ENCODE measurements at places on chromosomes 13 and 19.

DNA sequence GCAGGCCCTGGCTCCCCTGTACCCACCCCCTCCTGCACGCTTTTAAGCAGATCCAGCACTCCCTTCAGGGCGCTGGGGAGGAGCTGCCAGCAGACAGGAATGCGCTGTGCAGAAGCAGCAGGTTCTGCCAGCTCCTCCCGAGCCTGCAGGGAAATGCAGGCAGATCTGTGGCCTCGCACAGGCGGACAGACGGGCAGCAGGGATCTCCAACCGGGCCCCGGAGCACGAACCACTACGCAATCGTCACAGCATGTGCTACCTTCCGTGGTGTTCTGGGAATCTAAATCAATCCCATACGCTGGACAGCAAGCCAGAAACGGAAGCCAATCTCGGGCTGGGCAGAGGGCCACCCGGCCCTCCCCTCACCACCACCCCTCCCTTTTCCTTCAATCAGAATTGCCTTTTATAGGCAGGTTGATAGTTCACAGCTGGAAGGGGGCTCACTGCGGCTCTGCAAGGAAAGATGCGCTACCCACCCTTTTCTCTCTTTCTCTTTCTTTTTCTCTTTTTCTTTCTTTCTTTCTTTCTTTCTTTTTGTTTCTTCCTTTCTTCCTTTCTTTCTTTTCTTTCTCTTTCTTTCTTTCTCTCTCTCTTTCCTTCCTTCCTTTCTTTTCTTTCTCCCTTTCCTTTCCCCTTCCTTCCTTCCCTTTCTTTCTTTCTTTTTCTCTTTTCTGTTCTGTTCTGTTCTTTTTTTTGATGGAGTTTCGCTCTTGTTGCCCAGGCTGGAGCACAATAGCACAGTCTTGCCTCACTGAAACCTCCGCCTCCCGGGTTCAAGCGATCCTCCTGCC is 99.9 kb downstream of the GNG7 start:
- no peak for DNase-seq

- DNase-seq = no peak
These were observed 6.6 kb upstream of the RFX2 start for GRCh38 chr19:6116749-6117430.

DNA sequence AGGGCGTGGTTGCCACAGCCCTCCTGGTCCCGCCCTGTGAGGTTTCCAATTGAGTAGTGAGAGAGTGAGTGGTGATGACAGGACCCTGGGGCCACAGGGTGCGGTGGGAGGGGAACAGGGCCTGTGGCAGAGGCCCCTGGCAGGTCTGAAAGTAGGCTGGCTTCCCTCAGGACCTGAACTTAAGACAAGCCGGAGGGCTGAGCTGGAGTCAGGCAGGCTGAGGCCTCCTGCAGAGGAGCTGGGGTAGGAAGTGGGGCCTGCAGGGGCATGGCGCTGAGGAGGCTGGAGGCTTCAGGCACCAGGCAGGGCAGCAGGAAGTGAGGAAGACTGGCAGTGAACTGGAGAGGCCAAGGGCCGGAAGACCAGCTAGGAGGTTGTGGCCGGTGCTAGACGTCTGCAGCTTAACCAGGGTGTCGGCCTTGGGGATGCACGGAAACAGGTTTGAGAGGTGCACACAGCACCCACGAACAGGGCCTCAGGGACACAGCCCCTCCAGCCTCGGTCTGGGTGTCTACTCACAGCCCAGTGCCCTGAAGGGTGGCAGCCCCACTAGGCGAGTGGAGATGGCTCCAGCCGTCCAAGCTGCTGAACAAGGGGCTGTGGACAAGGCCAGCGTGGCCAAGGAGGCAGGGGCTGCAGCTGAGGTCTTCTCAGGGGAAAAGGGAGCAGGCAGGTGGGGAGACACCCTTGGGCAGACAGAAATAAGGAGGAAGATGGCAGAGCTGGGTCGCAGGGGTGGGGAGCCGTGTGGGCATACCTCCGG is 17.8 kb downstream of the POP4 start:
- no peak for DNase-seq

GRCh38 chr13:48693998-48694397 is 40.3 kb downstream of the CYSLTR2 start:
- no peak for DNase-seq

DNA sequence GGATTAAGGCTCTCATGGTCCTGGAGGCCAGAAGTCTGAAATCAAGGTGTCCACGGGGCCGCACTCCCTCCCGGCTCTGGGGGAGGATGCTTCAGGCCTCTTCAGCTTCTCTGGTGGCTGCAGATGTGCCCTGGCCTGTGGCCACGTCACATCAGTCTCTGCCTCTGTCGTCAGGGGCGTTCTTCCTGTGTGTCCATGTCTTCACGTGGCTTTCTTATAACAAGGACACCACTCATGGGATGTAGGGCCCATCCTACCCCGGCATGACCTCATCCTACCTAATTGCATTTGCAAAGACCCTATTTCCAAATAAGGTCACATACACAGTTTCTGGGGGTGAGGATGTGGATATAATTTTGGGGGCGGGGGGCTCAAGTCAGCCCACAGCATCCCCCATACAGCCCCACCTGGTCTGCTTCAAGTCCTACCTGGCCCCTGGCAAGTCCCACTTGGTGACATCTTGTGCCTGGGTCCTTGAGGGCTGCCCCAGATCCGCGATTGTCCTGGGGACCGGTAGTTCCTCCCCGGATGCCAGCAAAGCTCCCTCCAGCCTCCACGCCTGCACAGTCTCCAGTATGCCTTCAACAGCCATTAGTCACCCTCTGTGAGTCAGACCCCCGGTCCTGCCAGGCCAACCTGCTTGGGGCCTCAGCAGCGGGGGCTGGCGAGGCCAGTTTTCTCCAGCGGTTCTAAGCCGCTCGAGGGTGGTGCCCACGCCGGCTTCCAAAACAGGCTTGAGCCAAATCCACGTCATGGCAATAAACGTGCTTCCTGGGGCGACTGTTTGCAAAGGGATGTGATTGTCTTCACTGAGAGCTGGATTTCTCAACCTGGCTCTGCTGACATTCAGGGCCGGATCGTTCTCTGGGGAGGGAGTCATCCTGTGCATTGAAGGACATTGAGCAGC is 32.2 kb downstream of the MYO9B start:
- DNase-seq = no peak

DNA sequence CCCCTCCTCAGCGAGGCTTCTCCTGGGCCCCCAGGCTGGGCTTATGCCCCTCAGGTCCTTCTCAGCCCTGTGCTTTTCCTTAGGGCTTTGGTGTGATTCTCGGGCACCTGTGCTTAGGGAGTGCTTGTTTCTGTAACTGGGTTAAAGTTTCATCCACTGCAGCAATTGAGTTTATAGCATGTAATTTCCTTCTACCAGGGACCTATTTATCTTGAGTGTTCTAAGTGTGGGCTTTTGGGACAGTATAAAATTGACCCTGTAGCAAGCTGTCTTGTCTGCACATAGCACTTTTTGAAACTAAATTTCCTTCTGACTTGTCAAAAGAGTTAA is 47.6 kb downstream of the GATAD2A start:
- no peak for DNase-seq

- DNase-seq = no peak
These were observed 727 bp downstream of the CNMD start for GRCh38 chr13:52738719-52739467.

GRCh38 chr13:61670384-61671161 is 254.9 kb upstream of the PCDH20 start:
- DNase-seq = no peak

GRCh38 chr19:41366089-41366488 is 2.1 kb upstream of the B9D2 start:
- DNase-seq = no peak

DNA sequence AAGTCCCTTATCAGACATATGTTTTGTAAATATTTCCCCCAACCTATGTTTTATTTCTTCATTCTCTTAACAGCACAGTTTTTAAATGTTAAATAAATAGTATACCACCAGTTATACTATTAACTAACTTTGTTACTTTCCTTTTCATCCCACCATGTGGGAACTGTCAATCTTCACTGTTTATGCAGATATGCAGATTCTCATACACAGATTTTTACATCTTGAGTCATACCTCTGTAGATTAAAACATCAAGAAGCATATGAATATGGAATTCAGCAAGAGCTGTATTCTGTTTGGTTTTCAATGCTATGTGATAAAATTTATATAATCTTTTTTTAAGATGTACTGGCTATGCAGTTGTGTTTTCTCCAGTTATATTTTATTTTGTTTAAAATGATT is 566.3 kb downstream of the LIG4 start:
- no peak for DNase-seq

- DNase-seq = no peak
These were observed 52.8 kb downstream of the GADD45B start for GRCh38 chr19:2528675-2529101.

DNA sequence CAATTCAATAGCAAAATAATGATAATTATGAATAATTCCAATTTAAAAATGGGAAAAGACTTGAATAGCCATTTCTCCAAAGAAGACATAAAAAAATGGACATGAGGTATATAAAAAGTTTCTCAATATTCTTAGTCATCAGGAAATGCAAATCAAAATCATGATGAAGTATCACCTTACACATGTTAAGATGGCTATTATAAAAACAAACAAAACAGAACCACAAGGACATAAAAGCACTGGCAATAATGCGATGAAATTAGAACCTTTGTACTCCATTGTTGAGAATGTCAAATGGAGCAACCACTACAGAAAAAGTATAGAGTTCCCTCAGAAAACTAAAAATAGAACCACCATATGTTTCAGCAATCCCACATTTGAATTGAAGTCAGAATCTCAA is 1186.1 kb downstream of the SLITRK5 start:
- DNase-seq = no peak

All from activated CD4-positive, alpha-beta T cell treated with anti-CD3 and anti-CD28 coated beads for 1 hour (primary cell).